ENCODE measurements at places on chromosomes 16 and 17. TPM values are rescaled to one million over a fixed set of nuclear protein-coding genes. Genes with fewer than 3 reads are reported as not detected.

GRCh38 chr17:50393700-50394099 is 3.6 kb downstream of the LRRC59 start:
- DNase-seq: no peak

DNA sequence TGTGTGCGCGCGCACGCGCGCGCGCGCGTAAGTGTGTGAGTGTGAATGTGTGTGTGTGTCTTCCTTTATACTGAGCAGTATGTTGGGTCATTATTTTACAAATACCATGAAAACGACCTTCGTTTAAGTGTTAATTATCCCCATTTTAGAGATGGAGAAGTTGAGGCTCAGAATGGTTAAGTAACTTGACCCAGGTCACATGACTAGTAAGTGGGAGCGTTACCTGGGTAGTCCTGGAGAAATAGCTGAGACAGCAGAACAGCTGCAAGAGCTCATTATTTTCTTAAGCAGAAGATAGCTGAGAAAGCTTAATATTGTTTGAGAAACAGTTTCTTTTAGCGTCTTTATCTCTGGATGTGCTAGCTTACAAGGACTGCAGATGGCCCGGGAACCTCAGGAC is 78.8 kb downstream of the IRX3 start:
- DNase-seq: no peak

KRT38 gene
- total RNA-seq: not detected

GRCh38 chr16:87853411-87854052 is 15.8 kb downstream of the SLC7A5 start:
- no peak for DNase-seq

GRCh38 chr17:42760652-42761581 is at the start of gene RAMP2:
Gene RAMP2, plus strand, starts transcription at chr17:42761227. Its CDS starts 35 bp downstream, at chr17:42761262.
- no peak for DNase-seq

DNA sequence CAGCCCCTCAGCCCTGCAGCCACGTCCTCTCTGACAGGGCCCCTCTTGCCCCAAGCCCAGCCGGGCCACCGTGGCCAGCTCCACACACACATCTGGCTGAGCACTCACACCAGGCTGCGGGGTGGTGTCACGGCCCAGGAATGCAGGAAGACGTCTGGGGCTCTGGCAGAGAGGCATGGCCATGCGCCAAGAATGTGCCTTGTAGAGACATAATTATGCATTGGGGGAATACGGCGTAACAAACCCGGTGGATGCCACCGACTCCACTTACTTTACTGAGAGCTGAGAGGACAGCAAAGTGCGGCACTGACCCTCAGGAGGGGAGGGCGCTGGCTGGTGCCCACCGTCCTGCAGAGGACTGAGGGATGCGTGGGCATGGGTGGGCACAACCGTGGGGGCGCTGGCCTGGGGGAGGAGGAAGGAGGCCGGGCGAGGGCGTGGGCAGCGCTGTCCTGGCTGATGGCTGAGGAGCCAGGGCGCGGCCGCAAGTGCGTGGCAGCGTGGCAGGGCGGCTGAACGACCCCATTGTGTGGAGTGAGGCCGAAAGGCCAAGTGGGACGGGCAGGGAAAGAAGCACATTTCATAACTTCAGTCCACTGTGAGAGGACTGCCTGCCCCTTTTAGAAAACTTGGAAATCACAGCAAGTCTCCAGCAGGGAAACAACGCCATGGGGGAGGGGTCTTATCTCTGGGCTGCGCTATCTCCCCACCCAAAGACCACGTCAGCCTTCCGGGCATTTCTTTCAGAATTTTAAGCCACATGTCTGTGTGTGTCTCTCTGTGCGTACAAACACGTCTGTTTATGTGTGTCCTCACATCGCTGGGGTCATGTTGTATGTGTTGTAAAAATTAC is 30.6 kb downstream of the METRNL start:
- DNase-seq: peak; percentile 91

GRCh38 chr17:72134608-72135394 is 14.0 kb downstream of the SOX9 start:
- DNase-seq: no peak

DNA sequence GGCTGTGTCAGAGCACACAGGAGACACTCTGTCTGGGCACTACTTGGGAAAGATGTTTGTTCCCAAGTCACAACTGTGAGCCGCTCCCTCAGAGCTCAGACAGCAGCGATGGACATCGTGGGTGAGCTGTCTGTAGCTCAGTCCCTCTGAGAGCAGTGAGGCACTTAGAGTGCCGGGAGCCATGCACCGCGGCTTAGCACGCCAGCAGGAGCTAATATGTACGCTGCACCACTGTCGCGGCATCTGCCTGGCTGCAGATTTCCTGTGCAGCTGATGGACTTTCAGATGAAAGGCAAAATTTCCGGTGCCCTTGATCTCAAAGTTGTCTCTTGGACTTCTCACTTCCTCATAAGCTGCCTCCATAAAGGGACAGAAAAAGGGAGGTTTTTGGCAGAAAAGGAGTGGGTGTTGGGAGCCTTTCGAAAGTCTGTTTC is 92.8 kb upstream of the ZNF469 start:
- DNase-seq: peak; percentile 26

GRCh38 chr17:69539781-69540319 is 125.4 kb downstream of the MAP2K6 start:
- DNase-seq: peak; percentile 69

GRCh38 chr17:36743130-36743529 is 141.7 kb downstream of the MRM1 start:
- DNase-seq: no peak

- no peak for DNase-seq
Measured at GRCh38 chr17:27862004-27862403, 31.2 kb downstream of the LYRM9 start.

DNA sequence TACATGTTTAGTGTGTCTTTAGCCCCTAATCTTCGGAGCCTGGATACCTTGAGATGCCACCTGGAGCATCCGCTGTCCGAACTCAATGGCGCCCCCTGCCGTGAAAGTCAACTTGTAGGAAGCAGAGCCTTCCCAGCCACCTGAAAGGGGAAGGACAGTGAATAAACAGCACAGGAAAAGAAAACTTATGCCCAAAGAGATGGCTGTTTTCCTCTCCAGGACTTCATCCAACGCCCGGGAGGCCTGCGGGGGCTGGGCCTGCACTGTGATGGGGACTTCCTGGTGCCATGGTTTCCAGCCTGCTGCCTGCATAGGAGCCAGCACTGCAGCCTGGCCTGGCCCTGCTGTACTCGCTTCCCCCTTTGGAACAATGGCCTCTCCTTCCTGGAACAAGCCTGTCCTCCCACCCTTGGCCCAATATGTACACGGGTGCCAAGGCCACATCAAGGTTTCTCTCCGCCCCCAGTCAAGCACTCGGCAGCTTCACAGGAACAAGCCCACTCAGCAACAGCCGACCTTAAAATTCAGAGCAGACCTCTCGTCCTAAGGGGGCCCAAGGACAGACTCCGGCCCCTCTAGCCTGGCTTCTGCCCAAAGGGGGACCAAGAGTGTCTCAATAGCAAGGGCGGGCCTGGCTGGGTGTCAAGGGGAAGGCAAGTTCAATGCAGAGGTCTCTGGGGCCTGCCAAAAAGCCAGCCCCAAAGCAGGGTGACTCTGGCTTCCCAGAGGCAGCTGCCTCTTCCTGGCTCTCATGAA is 4.5 kb upstream of the UNC13D start:
- DNase-seq: peak; percentile 89

DNA sequence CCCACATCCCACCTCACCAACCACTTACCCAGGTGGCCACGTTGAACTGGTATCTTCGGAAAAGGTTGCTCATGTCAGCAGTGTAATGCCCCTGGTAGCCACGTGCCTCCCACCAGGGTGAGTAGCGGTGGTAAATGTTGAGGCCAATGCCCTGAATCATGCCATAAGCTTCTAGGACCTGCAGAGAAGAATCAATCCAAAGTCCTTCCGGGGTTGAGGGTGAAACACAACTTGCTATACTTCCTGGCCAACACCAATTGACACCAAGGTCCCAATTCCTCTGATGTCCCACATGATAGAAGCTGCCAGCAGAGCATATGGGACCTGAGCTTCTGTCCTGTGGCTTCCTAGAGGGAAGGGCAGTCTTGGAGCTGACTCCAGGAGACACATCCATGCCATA is 11.3 kb upstream of the CNOT1 start:
- no peak for DNase-seq

DNA sequence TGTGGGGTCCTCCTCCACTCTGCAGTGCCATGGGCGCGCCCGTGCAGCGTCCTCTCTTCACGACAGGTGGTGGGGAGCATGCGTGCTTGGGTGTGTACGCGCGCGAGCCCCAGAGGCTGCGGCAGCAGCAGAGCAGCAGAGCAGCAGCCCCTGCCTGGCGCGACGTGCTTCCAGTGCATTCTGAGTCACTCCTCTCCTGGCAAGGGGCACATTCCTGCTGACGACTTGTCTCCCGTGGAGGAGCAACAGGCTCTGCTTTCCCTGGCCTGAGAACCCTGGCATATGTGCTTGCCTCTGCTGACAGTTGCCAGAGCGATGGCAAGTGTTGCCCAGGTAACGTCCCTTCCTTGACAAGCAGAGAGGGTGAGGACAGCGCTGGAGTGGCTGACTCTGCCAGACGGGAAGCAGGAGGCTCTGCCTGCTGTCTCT is 133.8 kb upstream of the PLCG2 start:
- DNase-seq: no peak
